Stomach (tissue), 19 donors: ENCODE measurements at places on chromosomes 3 and 15. TPM values are rescaled to one million over a fixed set of nuclear protein-coding genes. Genes with fewer than 3 reads are reported as not detected.

DNA sequence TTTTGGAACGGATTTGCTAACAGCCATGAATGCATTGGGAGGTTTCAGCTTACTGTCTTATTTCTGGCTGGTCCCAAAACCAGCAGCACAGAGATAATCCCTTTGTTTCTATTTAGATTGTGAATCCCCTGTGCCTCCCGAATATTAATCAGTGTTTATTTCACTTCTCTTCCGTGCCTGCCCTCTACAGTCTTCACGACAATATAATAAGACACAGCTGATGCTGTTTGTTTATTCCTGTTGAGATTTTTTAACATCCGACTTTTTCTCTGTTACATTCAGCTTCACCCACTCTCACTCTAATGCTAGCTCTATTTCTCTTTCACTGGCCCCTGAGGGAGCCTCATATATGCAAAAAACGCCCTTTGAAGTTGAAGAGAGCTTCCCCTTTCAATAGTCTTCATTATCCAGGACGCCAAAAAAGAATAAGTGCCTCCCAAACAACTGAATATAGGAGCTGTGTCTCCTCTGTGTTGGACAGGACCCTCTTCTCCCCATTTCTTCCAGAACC lies 995.3 kb downstream of the ROBO2 start:
- no peaks in the 10 kb centered on the region for H3K36me3 ChIP-seq
- no peak overlapping the region for H3K4me3 ChIP-seq
- DNase-seq = peak; percentile 59

Gene PLA1A
- 3.1 TPM for total RNA-seq

- no peaks in the 10 kb centered on the region for H3K27me3 ChIP-seq
- DNase-seq = no peak
- H3K4me1 ChIP-seq = no peaks in the 10 kb centered on the region
- no peak overlapping the region for H3K27ac ChIP-seq
- no peak overlapping the region for H3K4me3 ChIP-seq
Observed at GRCh38 chr15:73794443-73795133, 41.4 kb upstream of the INSYN1 start.

GRCh38 chr15:59332009-59332408 lies 40.7 kb downstream of the MYO1E start:
- no peaks in the 10 kb centered on the region for H3K27me3 ChIP-seq
- no peak overlapping the region for H3K4me3 ChIP-seq
- no peak for DNase-seq
- H3K36me3 ChIP-seq = no peaks in the 10 kb centered on the region
- H3K4me1 ChIP-seq = peaks cover 56% of the 10 kb centered on the region

- H3K27me3 ChIP-seq = no peaks in the 10 kb centered on the region
- peak overlapping the region; percentile 47 for H3K27ac ChIP-seq
- DNase-seq = peak; percentile 89
Observed at GRCh38 chr15:66789029-66790025, 87.3 kb downstream of the SMAD6 start.

- no peak overlapping the region for H3K4me3 ChIP-seq
- no peak for DNase-seq
- H3K4me1 ChIP-seq = no peaks in the 10 kb centered on the region
- H3K27ac ChIP-seq = no peak overlapping the region
Observed at GRCh38 chr15:96882121-96882772, 551.7 kb downstream of the NR2F2 start.

Gene SMARCC1
- total RNA-seq = 64.3 TPM

DNA sequence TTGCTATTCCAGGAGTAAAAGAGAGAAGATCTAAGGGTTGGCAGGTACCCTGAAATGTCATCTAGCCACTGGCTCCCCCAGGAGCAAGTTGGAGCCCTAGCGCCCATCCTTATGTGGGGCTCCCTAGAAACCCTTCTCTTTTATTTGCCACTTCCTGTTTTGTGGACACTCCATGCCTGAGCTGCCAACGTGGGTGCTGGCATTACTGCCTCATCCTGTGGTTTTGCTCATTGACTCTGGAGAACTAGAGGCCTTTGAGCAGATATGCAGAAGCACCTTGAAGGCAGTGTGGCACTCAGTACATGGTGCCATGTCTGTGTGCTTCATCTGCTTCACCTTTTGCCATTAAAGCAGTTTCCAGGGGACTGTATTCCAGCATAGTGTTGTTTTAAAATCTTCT lies 8.1 kb downstream of the EDEM1 start:
- no peaks in the 10 kb centered on the region for H3K27me3 ChIP-seq
- DNase-seq = no peak
- peak overlapping the region; percentile 23 for H3K27ac ChIP-seq

DNA sequence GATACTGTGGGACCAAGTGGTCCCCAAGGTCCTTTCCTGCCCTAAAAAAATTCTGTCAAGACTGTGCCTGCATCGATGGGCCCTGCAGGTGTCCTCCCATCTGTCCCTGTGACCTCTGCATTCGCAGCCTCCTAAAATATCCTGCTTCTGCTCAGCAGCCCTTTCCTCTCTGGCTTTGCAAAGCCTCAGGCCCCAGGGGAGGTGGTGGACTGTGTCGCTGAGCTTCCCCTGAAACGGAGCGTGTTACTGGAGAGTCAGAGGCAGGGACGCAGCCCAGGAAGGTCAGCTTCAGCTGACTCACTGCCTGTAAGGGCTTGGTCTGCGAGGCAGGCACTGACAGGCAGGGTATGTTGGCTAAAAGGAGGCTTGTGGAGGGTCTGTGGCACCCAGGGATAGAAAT lies 110.0 kb downstream of the RAB11A start:
- no peak for DNase-seq
- H3K27ac ChIP-seq = no peak overlapping the region
- H3K27me3 ChIP-seq = peaks cover 65% of the 10 kb centered on the region
- no peaks in the 10 kb centered on the region for H3K36me3 ChIP-seq
